ENCODE measurements at places on chromosomes 3 and 15.

DNA sequence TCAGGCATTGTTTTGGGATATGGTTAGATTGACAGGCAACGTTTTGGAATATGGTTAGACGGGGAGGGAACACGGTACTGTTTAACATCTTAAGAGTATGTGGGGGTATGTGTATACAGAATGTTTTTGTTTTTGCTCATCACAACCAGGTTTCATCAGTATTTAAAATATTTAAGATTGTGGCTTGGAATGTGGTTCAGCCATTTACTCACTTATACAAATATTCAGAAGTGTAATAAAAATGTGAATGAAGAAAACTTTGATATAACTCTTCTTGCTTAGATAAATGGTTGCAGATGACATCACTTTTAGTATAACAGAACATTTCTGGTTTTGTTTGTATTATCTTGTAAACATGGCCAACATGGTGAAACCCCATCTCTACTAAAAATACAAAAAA, 3.9 kb upstream of the PAK2 start:
- no peak for DNase-seq

- no peak for DNase-seq
These were observed 102.4 kb downstream of the FMN1 start for GRCh38 chr15:33091983-33092693.

DNA sequence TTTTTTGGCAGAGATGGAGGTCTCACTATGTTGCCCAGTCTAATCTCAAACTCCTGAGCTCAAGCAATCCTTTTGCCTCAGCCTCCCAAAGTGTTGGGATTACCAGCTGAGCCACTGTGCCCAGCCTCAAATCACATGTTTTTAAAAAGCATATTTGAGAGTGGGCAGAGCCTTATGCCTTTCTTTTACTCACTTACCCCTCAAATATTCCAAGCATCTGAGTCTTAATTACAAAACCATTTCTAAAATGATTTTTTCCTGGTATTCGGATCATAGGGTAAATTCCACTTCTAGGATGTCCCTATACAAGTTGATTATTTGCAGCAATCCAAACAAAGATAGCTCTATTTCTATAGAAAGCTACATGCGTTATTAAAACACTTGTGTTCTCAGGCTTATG, 106.1 kb downstream of the RFTN1 start:
- DNase-seq = no peak

- no peak for DNase-seq
These were observed 120.0 kb downstream of the TMCO5A start for GRCh38 chr15:38054488-38054887.

DNA sequence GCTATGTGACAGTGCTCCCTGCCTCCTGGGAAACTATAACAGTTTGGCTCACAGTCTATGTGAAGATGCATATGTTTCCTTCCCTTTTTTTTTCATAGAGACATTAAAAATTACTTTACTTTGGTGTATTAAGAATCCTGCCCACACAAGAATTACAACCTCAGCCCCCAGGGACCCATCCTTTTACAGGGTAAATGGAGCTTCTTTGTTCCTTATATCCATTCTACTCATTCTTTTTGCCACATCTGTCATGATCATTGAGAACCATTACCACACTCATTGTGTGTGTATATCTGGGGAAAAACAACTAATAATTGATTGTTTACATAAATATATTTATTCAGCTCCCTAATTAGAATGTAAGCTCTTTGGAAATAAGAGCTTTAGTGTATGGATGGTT, 157.4 kb downstream of the SSR3 start:
- no peak for DNase-seq

Data from NCI-H1105 treated with DMSO at 0.1 percent for 48 hours (cell line).